NCI-H2107 (cell line): ENCODE measurements at places on chromosomes 7 and 10.

- peak; percentile 87 for DNase-seq
Observed at GRCh38 chr7:130273081-130273932, 6.6 kb downstream of the CPA2 start.

DNA sequence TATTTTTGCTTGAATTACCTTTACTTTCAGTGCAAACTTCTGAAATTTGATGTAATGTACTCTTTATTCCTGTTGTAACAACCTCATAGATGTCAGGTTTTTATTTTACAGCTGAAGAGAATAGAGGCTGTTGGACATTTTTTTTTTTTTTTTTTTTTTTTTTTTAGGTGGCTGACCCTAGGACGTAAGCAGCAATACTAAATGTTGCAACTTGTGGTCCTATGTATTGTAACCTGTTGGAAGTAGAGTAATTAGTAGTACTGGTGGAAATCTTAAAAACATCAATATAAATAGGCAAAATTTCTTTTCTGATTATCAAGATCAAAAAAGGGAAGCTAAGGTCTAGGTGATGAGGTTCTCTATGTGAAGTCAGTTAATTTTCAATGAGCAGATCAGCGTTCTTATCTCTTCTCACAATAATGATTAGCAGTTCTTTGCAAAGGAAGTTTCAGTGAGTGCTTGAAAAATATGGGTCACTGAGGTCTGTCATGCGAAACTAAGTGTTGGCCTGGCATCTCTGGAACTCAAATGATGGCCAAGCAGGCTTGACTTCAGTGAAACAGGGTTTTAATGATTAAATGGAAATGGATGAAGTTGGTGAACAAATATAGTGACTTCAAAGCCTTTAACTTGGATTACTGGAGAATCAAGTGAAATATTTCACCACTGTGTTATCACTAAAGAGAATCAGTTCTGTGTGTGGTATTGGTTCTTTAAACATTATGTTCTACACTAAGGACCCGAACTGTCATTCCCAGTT lies 42.7 kb downstream of the BICC1 start:
- DNase-seq = no peak

DNA sequence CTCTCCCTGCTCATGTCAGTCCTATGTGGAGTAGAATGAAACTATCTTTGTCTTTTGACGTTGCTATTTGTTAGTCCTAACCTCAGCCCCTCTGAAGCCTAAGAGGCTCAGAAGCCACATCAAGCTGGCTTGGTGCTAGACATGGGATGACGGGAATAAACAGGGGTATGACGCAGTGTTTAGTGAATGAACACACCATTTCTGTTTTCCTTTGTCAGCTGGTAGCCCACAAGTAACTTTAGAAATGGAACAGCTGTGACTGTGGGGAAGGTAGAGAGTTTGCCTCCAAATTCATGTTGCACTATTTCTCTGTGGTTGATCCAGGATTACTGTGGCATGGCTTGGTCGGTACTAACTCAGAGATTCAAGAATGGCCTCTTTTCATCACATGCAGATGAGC lies 31.3 kb downstream of the COX15 start:
- DNase-seq = no peak

GRCh38 chr7:39073432-39073831 lies 95.7 kb downstream of the POU6F2 start:
- DNase-seq = no peak

DNA sequence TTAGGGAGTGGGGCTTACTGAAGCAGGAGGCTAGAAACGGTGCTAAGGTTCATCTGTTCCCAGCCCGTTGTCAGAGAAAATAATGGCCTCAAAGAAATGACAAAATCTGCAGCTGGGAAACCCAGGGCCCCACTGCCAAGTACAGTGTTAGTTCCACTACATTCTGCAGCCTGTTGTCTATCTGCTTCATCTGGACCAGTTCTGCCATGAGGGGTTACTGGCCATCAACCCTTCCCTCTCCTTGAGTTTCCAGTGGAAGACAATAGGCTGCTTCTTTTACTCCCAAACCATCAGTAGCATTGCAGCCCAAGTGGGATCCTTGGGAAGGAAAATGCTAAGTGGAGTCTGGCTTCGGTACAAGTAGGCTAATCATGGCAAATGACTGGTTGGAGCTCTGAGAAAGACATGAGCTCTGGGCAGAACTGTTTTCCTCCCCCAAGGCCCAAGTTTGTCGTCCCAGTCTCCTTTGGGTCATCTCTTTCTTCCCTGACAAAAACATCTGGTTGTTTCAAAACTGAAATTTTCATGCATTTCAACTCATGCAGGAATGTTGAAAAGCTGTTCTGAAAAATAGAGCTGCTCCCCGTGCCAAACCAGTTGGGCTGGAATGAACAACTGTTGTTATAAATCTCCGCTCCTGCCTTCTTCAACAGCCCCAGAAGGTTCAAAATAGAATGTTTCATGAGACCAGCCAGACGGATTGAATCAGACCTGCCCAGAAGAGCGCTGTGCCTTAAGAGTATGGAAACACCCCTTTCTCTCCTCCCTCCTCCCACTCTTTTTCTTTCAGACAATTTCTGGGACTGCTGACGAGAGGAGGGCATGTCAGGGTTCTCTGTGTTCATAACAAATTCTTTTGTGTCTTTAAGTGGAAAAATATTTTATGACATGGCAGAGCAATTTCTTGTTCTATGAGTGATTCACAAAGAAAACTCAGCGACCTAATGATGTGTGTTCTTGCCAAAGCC lies 116.6 kb downstream of the RAB18 start:
- no peak for DNase-seq

DNA sequence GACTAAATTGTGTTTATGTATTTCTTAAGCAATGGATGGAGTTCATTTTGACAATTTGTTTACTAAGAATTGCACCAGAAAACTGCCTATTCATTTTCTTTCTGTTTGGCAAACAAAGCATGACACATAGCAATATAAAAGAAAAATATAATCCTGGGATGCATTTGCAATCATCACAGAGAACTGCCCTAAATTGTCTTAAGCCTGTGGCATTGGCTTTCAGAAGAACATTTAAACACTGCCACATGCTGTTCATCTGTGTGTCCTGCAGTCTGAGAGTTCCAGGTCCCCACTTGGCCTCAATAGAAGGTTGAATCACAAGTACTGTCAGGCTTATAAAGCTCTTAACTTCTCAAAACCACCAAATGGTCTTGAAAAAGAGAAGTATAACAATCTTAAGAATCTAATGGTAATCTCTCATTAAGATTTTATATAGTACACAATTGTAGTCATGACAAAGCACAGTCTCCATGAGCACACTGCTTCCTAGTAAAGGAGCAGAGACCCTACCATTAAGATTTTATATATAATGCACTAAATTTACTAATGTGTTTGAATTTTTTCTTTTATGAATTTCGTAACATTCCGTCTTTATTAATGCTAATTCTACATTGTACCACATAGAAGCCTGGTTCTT lies 29.9 kb downstream of the RNLS start:
- DNase-seq = no peak

DNA sequence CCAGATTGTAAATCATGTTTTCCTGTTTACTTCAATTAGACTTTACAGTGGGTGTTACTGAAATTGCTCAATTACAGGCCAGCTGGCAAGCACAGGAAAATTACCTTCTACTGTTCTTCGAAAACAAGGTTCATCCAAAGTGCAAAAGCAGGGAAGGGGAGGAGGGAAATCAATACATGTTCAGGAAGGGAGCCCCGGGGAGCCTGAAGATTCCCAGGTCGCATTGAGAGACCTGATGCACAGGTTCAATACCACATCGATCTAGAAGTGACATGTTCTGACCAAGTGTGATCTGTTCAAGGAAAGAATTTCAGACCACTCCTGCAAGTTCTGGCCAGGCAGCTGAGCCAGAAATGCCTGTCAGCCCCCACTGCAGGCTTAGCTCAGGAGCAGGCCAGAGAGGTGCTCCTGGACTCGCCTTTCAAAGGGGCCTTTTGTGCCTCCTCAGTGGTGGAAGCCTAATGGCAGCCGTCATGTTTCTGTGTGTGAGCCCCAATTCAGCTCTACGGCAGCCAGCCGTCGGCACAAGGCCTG lies 35.9 kb downstream of the FAM53B start:
- no peak for DNase-seq

GRCh38 chr10:46548498-46549090 lies 7.9 kb downstream of the GPRIN2 start:
- no peak for DNase-seq

- no peak for DNase-seq
Observed at GRCh38 chr7:40298421-40298820, 163.6 kb downstream of the SUGCT start.

DNA sequence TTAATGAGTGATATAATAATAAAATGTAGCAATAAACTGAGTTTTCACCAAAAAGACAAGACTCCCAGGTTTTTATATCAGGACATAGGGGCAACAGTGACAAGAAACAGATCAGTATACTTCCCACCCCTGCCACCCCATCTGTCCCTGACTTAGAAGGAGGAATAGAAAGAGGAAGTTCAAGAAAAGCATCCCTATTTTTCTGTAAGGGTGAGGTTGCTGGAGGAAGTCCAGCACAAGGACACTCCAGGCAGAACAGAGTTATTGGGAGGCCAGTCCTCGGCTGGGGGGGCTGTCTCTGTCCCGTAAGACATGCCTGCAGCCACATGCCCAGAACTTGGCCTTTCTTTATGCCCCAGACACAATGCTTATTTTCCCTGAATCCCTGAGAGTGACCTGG lies 16.5 kb upstream of the TLX1 start:
- no peak for DNase-seq
